ENCODE measurements at places on chromosomes 3 and 15.

- no peak for DNase-seq
Measured at GRCh38 chr15:55334371-55334770, 15.3 kb downstream of the PIGB start.

DNA sequence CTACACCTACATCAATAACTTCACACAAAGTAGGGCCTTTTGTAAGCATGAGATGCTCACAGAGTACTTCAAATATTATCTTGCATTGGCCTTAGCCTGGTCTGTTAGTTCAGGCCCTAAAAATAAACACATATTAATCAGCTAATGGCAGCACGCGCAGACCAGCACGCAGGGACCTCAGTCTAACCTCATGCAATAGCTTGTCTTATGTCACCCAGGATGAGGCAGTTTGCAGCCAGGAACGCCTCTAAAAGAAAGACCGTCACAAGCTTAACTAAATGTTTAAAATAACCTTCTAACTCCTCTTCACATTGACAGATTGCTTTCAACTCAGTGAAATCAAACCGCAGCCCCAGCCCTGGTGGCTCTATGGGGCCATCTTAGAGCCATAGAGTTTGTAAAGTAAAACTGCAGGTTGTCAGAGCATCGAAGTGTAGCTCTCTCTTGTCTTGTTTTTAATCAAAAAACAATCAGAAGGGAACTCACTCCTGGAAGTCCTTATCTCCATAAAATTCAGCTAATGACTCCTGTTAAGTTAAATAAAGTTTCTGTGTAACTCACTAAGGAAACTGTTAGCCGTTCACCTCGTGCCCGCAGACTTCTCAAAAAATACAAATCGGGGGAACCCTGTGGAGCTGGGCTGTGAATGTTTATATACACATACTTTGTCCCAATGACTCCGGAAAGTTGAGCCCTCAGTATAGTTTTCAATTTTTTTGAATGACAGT lies 212.6 kb downstream of the CDIN1 start:
- DNase-seq: no peak

DNA sequence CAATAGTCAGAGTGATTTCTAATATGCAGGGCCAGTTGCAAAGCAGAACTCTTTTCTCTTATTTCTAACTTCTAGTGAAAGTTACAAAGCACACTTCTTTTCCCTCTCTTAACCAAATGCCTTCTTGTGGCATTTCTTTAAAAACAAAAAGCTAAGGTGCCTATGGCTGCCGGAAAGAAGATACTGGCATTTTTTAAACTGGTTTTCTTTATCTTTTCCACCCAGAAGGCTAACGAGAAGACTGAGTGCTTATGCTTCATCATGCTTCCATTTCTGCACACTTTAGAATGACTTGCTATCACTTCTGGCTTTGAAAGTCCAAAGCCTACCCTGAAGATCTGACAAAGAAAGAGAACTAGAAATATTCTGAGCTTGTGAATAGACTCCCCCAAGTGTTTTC lies 141.3 kb downstream of the P2RY1 start:
- DNase-seq: no peak

GRCh38 chr15:56243163-56244037 lies at the start of gene RFX7:
RFX7 (minus strand) TSS chr15:56243879; CDS start chr15:56243285, 594 bp downstream.
- peak; percentile 82 for DNase-seq

- DNase-seq: peak; percentile 62
Measured at GRCh38 chr3:10594915-10595314, 89.5 kb upstream of the ATP2B2 start.

DNA sequence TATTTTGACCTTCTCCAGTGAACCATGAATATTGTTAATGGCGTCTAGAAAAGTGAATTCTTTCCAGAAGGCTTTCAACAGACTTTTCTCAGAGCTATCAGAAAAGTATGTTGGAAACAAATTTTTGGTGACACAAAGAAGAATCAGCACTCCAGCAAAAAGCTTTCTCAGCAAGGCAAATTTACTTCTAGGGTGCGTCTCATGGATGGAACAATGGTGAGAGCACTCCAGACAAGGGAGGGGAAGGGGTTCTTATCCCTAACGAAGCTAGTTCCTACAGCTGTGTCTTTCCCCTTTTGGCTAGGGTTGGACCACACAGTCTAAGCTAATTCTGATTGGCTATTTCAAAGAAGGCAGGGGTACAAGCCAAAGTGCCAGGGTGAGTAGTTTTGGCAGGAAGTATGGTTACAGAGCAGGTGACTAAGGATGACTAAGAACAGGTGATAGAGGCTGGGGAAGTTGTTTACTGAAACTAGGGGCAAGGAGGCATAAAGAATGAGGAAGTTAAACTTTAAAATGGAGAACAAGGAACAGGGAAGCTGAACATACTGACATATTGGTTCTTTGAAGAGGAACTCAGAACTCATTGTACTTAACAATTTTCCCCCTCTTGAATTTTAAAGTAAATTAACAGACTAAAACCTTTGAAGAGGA lies 959.8 kb downstream of the NAALADL2 start:
- DNase-seq: no peak

DNA sequence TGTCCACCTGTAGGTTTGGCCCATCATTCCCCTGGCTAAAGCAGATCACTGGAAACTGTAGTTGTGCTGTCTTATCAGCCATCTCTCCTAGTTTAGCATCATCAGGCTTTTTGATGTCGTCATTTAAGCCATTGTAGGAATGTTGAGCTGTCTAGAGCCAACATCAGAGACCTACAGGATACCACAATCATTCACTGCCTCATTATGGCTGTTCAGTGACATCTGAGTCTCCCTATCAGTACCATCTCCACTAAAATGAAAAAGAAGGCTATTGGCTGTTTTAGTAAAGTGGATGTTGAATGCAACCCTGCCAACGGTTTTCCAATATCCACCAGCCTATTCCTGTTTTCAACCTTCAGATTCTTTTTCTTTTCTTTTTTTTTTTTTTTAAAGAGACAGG lies 29.2 kb downstream of the RLBP1 start:
- no peak for DNase-seq

- no peak for DNase-seq
Measured at GRCh38 chr15:88419830-88420229, 47.4 kb downstream of the MRPL46 start.

DNA sequence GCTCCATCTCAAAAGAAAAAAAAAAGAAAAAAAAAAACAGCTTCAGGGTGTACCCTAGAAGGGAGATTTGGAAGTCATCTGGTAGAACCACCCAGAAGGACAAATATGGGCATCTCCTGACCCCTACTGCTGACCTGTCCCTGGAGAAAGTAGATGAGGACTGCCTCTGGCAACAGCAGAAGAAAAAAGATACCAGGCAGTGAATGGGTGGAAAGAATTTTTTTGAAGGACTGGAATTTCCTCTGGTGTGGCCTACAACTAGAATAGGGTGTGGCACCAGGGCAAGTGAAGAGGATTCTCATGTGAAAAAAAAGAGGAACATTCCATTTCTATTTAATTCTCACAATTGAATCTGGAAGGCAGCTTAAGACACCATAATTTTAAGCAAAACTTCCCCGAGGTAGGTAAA lies 3.1 kb downstream of the ANXA2 start:
- DNase-seq: no peak

DNA sequence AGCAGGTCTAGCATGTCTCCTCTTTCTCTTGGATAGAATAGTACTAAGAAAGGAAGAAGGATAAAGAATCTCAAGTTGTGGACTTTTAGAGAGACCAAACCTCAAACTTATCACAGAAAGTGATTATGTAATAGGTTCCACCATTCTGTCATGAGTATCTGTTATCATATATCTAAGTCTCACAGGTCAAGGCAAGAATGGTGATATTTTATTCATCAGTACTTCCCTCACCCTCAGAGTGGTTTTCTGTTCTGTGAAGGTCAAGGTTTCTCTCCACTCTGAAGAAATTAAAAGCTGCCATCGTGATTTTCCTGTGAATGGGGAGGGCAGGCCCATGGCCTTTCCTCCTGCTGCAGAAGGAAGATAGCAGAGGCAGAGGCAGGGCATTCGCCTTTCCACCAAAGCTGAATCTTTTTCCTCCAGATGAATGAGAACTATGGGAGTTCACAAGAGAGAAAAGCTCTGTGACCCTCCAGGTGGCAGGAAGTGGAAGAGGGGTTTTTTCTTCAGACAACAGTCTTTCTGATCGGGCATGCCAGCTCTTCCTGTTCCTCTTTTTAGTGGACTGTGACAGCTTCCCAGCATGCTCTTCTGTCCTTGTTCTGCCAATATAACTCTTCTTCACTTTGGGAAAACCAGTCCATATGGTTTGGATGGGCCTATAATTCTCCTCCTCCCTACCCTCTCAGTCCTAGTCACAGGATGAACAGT lies 37.1 kb upstream of the CCK start:
- DNase-seq: no peak

- DNase-seq: no peak
Measured at GRCh38 chr15:101476756-101477155, 12.8 kb downstream of the PCSK6 start.

DNA sequence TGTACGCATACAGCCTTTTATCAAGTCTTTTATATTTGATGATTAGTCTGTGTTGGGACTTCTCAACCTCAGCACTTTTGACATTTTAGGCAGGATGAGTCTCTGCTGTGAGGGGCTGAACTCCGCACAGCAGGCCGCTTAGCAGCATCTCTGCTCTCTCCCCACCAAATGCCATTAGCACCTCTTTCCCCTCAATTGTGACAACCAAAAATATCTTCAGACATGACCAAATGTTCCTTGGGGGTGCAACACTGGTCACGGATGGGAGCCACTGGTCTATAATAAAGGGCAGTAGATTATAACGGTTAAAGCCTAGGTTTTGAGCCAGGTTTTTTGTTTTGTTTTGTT lies 109.7 kb upstream of the LRIG1 start:
- DNase-seq: no peak

- no peak for DNase-seq
Measured at GRCh38 chr15:70947351-70948335, 55.0 kb downstream of the LRRC49 start.

DNA sequence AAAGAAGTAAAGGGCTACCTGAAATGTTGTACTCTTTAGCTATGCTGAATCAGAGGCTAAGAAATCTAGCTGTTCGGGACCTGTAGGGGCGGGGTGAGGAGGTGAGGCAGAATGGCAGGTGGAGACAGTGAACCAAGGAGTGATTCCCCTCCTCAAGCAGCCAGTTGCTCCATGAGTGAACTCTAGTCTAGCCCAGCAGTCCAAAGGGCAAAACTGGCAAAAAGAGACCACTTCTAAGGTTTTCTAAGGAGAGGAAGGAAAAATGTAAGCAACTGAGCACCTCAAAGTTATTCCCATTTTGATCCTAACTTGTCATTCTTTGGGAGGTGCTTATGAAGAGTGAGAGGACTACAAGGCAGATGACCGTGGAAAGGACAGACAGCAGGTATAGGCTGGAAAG lies 19.3 kb upstream of the TOPAZ1 start:
- no peak for DNase-seq

DNA sequence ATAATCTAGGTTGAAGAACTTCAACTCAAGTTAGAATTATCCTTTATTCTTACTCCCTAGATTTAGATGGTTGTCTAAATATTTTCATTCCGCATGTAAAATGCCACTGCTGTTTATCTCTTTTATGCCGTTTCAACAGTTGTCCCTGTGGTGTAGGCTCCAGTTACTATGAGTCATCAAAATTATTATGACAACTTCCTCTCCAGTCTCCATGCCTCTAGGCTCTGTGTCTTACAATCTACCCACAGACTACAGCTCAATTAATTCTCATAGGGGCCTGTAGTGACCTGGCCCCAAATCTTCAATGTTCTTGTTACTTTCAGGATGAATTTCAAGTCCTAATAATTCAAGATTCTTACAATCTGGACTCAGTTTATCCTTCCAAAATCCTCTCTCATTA lies 105.8 kb upstream of the UNC13C start:
- no peak for DNase-seq

DNA sequence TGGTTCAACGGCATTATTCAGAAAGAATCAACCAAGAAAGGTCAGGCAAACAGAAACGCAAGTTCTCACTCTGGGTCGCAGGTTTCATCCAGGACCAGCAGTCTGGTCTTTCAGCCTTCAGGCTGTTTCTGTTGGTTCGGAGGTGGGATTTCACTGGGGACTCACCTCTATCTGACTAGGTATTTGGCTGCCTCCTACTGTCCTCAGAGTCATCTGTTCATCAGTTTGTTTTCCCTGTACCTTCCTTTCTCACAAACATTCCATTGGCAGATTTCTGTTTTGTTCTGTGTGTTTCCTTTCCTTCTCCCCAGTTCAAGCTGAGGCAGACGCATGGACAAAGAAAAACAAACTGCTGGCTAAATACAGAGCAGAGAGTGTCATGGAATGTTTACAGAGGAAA lies 1046.6 kb upstream of the CFAP20DC start:
- no peak for DNase-seq

DNA sequence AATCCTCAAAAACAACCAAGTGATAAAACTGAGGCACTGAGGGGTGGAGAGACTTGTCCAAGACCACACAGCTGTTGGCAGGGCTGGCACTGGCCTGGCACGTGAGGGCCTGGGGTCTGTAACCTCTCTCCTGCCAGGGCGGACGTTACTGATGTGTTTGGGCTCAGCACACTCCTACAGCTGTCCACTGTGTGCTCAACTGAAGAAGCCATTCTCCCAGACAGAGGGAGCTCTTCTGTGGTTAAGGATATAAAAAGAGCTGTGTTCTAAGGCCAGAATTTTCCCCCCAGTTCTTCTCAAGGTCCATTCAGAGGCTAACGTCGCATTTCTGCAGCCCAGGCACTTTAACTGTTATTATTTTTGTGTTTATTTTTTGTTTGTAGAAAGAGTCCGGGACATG lies 429.0 kb upstream of the ATP11B start:
- DNase-seq: no peak

- DNase-seq: no peak
Measured at GRCh38 chr15:26037369-26037768, 174.2 kb upstream of the ATP10A start.

DNA sequence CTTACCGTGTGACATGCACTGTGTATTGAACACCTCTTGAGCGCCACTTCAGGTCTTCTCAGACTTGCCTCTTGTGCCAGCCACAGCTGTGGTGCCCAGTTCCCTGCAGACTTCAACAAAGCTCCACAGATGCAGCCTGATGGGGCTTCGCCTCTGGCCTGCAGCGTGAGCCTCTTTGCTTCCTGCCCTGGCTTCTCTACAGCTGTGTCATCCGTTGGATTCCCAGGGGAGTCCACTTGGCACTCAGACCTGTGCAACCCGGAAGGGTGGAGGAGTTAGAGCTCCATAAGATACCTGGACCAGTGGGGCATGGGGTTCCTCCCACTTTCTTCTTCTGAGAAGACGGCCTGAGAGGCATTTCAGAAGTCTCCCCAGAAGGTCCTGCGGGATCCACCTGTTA lies 57.7 kb upstream of the BNIP2 start:
- DNase-seq: no peak

DNA sequence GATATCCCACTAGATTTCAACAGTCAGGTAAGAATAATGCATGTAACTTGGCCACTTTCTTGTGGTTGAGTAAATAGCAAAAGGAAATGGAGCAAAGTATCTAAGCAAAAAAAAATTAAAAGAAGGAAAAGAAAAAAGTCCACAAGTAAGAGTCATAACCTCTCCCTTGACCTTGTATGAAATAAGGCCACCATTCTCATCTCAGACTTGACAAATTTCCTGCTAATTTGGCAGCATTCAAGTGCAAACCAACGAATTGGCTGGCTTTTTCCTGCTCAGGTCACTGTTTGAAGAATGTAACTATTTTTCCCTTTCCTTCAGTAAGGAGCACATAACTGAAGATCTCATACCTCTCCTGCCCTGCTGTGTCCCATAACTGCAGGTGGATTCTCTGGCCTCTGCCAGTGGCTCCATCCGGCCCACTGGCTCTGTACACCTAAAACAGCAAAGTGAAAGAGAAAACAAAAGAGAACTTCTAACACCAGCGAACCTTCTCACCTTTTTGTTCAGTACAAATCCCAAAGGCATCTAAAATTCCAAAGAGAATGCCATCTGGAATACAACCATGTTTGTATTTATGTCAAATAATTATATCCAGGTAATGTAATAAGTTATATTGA lies 33.4 kb upstream of the RSL24D1 start:
- no peak for DNase-seq
